ENCODE measurements at places on chromosomes 2 and 18. TPM values are rescaled to one million over a fixed set of nuclear protein-coding genes. Genes with fewer than 3 reads are reported as not detected.

Gene CDKL4
- total RNA-seq: not detected

Gene NAT8
- total RNA-seq: not detected

Gene FEV
- not detected for total RNA-seq

Gene LOXHD1
- total RNA-seq: not detected

Gene ANKRD53
- 0.12 TPM for total RNA-seq

Gene MRO
- not detected for total RNA-seq

Gene LAMA3
- 2.4 TPM for total RNA-seq

Gene PGAP1
- 3.1 TPM for total RNA-seq

Gene COX5B
- 603 TPM for total RNA-seq

Gene FBXO41
- total RNA-seq: 2.2 TPM

Gene RETREG2
- 54.9 TPM for total RNA-seq

All from M059J (cell line).